CD4-positive, alpha-beta T cell treated with Interleukin-21 for 1 hour (primary cell): ENCODE measurements at places on chromosomes 5 and 9.

DNA sequence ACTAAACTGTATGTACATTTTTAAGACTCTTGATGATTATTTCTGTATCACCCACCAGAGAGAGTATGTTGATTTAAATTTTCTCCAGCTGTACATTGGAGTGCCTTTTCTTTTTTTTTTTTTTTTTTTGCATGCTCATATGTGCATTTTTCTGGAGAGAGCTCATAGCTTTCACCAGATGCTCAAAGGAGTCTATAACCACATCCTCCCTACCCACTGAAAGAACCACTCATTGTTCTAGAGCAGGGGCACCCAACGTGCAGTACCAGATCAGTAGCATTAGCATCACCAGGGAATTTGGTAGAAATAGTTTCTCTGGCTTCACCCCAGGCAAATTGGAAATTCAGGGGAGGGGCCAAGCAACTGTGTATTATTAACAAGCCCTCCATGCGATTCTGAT, 53.9 kb upstream of the TMEM171 start:
- no peak for DNase-seq

DNA sequence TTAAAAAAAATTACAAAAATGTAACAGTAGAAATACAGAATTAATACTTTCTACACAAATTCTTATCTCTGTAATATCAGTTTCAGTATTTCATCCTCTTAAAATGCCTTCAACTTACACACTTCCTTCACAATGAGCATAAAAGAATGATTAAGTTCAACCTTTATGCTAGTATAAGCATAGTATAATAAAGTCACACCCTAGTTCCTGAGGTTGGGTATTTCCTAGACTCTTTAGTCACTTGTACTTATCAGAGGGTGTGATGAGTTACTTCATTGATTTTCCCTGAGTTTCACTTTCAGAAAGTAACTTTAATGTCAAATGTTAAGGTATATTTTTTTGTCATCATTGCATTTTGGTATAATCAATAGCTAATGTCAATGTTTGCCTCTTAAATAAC, 302.4 kb downstream of the PDE4D start:
- DNase-seq: peak; percentile 5

GRCh38 chr5:177368869-177369644, 11.3 kb downstream of the RGS14 start:
- peak; percentile 37 for DNase-seq

DNA sequence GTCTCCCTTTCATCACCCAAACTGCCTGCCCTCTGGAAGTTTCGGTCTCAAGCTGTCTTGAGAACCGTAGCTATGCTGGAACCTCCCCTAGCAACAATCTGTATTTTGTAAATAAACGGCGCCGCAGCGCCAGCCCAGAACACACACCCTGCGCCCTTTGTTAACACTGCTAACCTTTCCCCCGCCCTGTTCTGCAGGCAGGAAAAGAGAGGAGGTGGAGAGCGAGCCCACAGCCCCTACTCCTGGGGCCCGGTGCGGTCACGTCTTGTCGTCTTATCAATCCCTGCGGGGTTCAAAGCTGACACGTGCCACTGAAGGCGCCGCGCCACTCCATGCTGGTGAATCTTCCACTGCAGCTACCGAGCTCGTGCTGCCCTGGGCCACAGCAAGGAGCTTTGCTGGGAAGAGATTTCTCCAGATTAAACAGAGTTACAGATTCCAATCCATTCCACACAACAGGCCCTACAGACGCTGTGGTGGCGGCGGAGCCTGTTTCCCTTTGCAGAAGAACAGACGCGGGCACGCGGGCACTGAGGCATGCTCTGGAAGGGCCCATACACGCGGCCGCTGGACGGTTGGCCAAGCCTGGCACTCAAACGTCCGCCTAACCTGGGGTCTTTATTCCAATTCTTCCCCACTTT, 25.3 kb downstream of the ZDHHC11B start:
- DNase-seq: peak; percentile 81

GRCh38 chr9:124939944-124940343, 939 bp downstream of the GOLGA1 start:
- DNase-seq: no peak

- DNase-seq: peak; percentile 42
Observed at GRCh38 chr9:78132701-78133058, 101.1 kb upstream of the GNAQ start.

DNA sequence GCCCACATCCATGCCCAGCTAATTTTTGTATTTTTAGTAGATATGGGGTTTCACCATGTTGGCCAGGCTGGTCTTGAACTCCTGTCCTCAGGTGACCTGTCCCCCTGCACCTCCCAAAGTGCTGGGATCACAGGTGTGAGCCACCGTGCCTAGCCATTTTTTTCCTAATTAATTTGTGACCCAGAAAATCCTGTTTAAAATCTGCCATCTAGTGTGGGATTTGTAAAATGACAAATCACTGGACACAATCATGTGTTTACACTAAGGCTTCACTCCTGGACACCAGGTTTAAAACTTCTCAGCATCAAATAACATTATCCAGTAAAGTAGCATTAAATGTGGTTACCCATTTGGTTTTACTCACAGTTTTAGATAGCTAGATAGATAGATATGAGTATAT, 18.6 kb upstream of the KDM4C start:
- no peak for DNase-seq

- DNase-seq: no peak
Observed at GRCh38 chr9:81335879-81336421, 353.4 kb downstream of the TLE1 start.

DNA sequence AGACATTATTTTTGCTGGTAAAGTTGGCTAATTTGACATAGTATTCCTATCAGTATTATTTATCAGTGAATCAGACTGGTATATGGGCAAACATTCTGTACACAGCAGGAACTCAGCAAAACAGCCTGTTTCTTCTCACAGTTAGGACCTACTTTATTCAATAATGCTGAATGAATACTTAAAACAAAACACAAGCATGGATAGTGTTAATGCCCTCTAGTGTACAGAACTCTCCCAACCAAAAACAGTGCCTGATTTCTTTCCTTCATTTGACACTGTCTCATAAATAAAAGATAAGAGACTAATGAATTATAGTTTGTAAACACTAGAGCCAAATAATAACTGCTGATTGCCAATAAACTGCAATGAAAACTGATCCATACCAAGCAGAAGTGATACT, 1113.3 kb downstream of the PTPRD start:
- DNase-seq: no peak
